ENCODE measurements at places on chromosomes 6 and 20.
A peak's percentile ranks its signal among the peaks of the same experiment; 100 is the strongest.

- DNase-seq = no peak
Measured at GRCh38 chr20:23165964-23166363, 79.8 kb upstream of the CD93 start.

DNA sequence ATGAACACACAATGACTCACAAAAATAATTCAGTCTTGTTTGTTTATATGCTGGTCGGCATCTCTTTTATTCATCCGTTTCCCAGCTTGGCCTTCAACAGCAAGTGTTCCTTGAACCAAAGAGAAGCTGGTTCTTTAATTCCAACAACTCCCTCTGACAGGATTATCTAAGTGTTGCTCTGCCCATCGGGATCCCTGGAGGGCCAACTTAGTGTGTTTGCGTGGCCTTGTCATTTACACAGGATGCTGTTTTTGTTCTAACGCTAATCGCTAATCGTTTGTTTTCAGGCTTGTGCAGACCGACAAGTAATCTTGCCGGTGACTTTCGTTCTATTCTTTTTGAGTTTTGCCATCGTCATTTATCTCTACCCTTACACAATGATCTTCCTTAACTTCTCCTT is 267.4 kb upstream of the EXOC2 start:
- no peak for DNase-seq

GRCh38 chr6:1004885-1005630 is 306.8 kb upstream of the FOXQ1 start:
- DNase-seq = no peak

DNA sequence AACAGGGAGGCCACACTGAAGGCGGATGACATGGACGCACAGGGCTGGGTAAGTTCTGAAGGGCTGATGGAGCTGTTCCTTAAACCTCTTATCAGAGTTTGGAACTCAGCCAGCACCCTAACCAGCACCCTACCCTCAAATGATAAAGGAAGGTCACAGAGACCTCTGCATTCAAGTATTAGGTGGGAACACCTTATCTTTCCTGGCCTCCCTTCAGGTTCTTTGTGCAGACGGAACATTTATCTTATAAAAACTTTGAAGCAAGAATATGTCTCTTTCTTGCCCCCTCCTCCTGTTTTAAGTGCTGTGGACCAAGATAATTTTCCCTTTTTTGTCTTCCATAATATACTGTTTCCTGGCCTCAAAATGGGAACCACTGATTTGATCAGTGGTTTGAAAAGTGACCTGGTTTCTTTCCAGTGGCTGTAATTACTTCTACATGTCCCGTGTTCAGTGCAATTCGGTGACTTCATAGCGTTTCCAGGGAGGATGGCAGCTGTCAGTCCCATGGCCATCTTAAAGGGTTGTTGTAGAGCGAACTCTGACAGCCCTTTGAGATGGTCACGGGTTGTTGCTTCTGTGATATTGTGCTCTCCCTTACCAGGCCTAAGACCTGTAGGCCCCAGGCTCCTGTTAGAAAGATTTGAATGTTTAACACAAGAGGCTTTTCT is 213.2 kb upstream of the MYLIP start:
- no peak for DNase-seq

GRCh38 chr20:50724851-50725723 is 6.3 kb upstream of the PARD6B start:
- peak; percentile 67 for DNase-seq

DNA sequence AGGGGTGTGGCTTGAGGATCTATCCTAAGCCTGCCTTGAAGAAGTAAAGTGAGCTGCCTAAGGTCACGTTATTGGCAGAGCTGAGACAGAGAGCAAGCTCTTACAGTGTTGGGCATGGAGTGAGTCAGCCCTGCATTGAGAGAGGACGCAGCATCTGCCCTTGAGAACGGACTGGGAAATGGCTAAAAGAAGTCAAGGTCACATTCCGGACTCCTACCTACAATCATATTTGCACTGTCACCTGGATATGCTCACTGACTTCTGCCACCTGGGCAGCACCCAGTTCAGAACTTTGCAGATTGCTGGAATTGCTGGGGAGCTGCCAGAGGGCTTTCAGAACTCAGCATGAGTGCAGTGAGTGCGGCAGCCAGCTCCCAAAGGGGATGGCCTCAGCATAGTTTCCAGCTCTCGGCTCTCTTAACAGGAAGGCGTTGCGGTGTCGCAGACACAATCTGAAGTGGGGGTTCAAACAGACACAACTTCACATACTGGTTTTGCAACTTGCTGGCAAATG is 199.3 kb upstream of the SGK1 start:
- DNase-seq = no peak

DNA sequence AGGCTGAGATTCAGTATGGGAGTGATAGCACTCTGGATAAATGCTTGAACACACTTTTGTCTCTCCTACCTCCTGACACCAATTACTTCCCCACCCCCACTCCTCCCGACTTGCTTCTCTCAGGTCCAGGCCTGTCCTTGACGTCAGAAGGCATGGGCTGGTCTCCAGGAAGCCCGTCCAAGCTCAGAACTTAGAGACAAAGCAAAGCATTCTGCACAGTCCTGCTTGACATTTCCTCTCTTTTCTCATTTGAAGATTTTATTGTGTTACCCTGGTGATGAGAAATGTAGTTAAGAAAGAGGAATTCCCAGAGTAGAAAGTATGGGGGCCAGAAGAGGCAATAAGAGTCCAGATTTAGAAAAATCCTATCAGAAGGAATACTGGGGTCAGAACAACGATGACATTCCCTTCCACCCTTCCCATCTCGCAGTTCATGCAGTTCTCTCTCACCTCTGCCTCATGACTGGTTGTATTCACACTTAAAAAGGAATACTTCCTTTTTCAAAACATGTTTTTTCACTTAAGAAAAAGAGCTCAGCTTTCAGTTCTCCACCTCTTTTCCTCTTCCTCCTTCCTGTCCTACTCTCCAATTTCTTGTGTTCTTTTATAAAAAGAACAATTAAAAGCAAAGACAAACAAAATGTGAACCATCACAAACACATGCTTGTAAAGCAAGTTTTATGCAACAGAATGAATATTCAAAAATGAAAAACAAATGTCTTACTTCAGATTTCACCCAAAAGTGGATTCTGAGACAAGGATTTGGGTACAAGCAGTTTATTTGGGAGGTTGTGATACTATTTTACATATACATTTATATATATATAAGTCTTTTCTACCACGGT is 18.5 kb upstream of the FAM184A start:
- no peak for DNase-seq

- DNase-seq = no peak
Measured at GRCh38 chr6:17957498-17957897, 29.9 kb downstream of the KIF13A start.

DNA sequence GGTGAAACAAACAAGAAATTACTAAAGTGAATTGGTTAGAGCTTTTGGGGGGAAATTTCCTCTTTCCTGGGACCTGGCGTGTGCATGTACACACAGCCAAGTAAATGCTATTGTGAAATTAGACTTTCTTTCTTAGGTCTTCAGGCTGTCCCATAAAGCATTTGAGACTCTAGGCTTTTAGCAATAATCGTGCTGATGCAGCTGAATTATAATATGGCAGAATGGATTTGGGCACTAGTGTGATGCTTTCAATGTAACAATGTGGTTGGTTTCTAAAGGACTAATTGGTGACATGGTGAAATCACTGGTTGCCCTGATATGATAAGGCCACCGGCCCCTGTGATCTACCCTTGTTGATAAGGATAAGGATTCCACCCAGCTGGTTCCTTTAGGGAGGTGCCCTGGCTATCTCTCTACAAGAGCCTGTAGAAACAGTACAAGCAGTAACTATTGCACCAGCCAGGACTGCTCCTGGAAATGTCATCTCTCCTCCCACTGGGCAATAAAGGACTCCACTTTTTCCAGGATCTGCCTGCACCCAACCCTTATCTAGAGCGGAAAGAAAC is 164.1 kb downstream of the TFAP2A start:
- DNase-seq = no peak

- DNase-seq = no peak
Measured at GRCh38 chr6:127342296-127342945, 988 bp downstream of the ECHDC1 start.

DNA sequence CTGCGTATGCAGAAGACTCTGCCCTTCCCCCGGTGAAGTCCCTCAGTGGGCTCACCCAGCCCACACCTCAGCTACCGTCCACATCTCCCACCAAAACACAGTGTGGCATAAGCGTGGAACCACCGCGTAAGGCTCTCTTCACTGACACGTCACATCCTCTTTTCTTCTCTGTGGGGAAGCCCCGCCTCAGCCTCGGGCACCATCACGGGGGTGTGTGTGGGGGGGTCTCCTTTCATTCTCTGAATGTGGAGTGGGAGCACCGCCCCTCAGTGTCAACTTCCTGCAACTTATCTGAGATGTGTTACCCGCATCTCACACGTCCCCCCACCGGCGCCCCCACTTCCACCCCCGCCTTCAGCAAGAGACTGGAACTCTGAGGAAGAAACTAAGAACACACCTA is 388.4 kb upstream of the JARID2 start:
- peak; percentile 36 for DNase-seq

DNA sequence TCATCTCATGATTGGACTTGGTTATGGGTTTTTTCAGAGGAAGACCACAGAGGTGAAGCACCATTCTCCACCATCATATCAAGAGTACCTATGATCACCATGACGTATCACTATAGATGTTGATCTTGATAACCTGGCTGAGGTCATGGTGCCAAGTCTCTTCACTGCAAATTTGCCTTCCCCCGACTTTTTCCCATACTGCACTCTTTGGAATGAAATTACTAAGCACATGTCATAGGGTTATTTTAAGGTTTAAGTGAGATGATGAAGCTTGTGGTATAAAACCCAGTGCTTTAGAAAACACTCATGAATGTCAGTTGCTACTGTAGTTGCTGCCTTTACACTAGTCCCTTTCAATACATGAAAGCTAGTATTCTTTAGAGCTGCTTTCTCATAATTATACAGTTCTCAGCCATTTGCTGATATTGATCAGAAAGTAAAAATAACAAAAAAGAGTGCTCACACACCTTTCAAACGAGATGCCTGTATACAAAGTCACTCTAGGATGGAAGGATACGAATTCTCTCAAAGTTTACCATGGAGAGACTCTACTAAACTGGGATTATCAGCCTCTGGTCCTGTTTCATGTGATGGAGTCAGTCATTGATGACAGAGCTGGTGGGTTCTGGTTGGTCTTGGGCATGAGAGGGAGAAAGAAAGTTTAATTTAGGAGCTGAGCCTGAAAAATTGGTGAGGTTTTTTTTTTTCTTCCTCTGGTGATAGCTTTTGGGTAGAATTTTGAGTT is 228.1 kb downstream of the PRL start:
- no peak for DNase-seq

GRCh38 chr6:48525849-48526248 is 414.9 kb upstream of the PTCHD4 start:
- DNase-seq = no peak

DNA sequence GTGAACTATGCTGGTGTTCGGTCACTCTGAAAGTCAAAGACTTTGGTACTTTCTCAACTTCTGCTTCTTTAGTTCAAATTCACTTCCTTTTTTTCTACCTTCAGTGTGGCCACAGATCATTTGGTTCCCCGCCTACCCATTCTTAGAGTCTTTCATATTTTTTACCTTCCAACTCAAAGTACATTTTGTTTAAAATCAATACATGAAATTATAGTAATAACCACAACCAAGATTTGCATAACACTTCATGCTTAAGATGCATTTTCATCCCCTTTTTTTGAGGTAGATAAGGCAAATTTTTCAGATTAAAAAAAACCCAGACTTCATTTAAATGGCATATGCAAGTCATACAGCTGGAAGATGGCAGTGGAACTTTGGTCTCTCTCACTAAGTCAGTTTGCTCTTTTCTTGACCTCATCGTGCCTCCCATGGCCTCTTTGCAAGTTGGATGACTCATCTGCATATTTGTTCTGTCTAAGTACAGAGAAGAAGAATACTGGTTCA is 11.9 kb upstream of the CNR1 start:
- DNase-seq = no peak

DNA sequence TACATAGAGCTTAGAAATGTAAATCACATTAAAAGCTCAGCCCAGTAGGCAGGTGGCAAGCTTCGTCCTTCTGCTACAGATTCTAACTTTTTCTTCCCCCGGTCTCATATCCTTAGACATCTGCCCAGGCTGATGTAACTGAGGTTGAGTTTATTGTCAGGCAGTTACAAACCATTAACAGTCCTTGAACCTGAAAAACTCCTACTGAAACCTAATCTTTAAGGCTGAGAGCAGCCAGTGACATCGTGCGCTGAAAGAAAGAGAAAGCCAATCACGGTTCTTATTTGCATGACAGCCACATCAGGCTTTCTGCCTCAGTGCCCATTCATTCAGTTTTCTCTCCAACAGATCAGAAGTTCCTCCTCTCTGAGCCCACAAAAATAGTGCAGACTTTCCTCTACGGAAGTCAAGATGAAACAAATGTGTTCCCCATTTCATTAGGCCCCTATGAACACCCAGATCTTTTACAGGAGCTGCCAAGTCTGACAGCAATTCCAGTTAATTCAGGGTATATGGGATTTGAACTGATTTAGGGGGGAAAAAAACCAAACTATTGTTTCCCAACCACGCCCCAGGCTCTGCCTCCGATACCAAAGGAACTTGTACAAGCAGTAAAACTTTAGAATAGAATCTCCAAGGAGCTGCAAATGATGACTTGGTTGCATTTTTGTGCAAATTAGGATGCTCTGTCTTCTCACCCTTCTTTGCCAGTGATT is at the start of gene NHSL1:
NHSL1 (minus strand) TSS at position 192 of the 716 bp plus-strand sequence. CDS start 204 bp downstream, outside the sequence.
- DNase-seq = no peak

DNA sequence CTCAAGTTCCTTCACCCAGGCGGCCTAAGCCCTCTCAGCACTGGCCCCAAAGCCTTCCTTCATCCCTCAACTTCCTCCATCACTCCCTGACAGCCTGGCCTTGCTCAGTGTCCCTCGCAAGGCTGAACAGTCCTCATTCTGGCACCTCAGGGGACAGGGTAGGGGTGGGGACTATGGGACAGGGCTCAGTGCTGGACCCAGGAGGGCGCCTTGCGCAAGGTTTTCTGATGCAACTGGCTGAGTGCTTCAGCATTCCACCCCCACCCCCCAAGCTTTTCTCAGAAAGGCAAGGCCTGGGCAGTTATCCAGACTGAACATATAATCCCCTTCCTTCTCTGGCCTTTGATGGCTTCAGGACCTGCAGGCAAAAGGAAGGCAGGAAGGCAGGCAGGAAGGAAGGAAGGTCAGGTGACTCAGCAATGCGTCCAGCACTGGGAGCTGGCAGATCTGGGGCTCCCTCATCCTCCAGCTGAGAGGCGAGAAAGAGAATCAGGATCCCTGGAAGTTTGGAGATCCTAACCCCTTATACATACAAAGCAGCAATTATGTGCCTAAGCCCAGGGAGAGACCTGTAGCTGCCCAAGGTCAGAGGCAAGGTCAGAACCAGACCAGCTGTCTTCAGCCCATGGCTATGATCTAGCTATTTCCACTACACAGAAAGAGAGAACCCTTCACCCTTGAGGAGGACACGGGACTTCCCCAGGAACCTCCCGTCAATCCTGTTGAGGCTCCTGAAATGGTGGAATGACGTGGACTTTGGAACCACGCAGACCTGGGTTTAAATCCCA is 8.6 kb upstream of the TRIB3 start:
- no peak for DNase-seq
